Midbrain (tissue), 1 donor: ENCODE measurements at places on chromosomes 3 and 15.

GRCh38 chr15:74712311-74712710 is 13.0 kb downstream of the CYP1A1 start:
- no peak for DNase-seq

DNA sequence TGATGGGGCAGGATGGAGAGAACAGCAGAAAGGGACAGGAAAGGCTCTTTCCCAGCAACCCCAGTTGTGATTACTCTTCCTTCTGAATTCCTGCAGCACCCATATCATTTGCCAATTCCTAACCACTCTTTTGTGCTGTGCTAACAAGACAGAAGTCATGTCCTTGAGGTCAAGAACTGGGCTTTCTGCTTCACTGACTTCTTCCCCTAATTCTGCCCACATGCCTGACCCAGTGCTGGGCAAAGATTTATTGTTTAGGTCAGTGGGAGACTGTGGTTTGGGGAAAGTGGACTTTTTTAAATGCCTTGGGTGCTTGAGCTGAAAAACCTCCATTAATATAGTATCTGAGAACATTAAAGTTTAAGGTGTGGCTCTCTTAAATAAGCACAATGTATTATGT is 4.2 kb upstream of the EFCAB12 start:
- no peak for DNase-seq

DNA sequence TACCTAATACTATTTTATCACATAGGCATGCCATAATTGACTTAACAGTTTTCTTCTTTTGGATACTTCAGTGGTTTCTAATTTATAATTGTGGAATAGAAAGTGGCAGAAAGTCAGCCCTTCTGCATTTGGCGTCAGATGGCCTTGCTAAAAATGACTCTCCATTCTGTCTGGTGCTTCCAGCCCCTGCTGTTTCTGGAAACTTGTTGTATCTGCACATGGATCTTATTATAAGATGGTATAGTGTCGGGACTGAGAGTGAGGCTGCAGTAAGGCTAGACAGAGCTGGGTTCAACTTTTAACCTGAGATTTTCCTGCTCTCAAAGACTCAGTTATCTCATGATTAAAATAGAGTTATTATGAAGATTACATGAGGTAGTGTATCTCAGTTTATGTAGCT is 74.8 kb upstream of the WDR72 start:
- no peak for DNase-seq

GRCh38 chr3:147401421-147401820 is 4.9 kb downstream of the ZIC4 start:
- DNase-seq: no peak

DNA sequence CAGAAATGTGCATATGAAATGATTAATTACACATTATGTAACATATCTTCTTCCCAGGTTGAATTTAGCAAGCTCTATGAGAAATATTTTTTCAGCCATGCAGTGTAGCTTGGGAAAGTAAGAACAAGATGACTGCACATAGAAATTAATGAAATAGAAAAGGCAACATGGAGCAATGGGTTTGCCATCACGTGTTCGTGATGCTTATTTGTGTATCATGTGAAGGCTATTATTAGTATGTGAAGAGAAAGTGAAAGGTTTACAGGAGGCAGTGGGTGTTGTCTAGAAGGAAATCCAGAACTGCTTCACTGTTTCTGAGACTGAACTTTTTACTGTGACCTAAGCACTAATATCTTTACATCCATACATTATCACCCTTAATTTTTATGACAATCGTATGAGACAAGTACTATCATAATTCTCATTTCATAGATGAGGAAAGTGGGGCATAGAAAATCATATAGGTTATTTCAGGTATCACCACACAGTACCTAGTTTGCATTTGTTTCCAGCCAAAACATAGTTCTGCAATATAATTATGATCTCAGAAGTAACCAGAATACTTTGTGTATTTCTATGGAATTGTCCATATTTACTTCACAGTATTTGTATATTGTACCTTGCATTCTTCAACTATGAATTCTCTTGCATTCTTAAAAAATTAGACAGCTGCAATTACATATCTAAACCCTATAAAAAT is 14.9 kb downstream of the SERPINI1 start:
- no peak for DNase-seq

- peak; percentile 5 for DNase-seq
These were observed 31.0 kb upstream of the PTPRG start for GRCh38 chr3:61530355-61530754.

DNA sequence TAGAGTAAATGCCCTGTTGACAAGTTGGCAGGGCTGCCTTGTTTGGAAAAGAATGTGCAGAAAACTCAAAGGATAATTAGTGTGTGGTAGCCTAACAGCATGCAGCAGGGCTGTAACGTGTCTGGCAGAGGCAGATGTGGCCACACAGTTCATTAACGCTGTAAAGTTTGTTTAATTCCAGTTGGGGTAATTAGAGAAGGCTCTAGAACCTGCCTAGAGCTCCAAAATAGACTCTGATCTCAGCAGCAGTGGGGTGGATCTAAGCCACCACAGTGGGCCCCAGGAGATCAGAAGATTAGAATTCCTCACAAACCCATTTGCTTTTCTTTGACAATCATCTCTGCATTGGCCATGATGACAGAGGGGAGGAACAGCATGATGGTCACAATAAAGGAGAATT is 65.1 kb upstream of the LEKR1 start:
- DNase-seq: no peak

GRCh38 chr3:71277341-71277740 is 306.2 kb downstream of the FOXP1 start:
- DNase-seq: no peak

- DNase-seq: no peak
These were observed 405.1 kb upstream of the PROK2 start for GRCh38 chr3:72190050-72190449.

DNA sequence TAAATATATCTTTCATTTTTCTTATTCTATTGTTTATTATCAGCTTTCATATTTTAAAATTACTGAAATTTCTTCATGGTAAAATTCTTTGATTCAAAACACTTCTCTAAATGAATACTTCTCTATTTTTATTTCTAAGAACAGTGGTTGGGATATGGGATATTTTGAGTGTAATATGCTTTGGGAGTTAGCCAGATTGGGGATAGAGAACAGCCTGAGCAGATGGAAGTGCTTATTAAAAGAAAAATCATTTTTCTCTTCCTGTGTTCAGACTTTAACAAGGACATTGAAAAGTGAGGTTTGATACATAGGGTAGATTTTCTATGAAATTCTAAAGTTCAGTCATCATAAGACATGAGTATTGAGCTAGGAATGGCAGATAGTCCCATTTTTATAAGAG is 84.8 kb downstream of the COL6A5 start:
- DNase-seq: no peak

- no peak for DNase-seq
These were observed 54.6 kb downstream of the STAC start for GRCh38 chr3:36434687-36435426.

GRCh38 chr15:41790169-41790568 is 15.9 kb downstream of the MAPKBP1 start:
- DNase-seq: no peak

- peak; percentile 76 for DNase-seq
These were observed 31.0 kb downstream of the POC1A start for GRCh38 chr3:52123106-52123725.

- peak; percentile 26 for DNase-seq
These were observed 114.2 kb downstream of the KLF13 start for GRCh38 chr15:31440754-31441311.

- DNase-seq: no peak
These were observed 80.5 kb upstream of the NEO1 start for GRCh38 chr15:72971766-72972165.

- no peak for DNase-seq
These were observed 68.6 kb downstream of the FHIT start for GRCh38 chr3:61182662-61183061.
